ENCODE measurements at places on chromosomes 5 and 9.

DNA sequence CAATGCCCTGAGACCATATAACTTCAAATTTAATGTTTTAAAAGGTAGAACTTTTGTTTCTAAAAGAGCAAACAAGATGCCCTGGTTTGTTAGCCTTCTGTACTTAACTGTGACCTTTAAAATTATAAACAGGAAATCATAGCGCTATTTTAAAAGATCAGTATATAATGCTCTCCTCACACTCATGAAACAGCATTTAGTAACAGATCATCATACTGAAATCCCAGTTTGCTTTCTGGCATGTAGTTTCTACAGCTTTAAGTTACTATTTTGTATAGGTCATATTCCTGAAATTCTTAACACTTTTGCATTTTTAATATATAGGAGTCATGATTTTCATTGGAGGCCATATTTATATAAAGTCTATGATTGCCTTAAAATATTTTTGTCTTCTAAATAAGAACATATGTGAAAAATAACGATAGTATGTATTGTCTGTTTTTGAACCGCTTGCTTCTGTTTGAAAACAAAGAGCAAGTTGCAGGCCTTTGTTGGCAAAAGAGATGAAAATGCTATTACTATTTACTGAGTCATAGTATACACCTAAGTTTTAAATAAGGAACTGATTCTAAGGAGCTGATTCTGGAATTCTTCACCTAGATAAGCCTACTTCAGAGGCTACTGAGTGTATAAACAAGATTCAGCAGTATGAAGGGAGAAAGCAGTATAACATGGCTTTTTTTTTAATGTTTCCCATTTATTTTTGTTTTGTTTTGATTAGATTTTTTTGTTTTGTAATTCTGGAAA, 20.5 kb downstream of the SRFBP1 start:
- DNase-seq, result no peak

- no peak for DNase-seq
Observed at GRCh38 chr9:92631452-92632343, 38.2 kb downstream of the IPPK start.

DNA sequence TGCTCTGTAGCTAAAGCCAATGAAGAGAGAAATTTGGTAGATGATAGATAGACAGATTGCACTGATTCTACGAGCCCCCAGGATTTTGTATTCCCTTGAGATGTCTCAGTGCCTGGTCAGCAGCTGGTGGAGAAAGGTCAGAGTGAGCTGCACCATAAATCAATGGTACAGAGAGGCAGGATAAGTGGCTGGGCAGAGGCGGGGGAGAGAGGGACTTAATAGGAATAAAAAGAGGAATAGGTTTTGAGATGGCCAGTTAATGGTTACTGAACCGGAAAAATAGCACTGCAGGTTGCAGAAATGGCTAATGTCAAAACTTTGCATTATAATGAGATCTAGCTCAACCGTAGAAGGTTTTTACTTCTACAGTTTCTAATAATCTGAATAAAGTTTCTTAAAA, 47.9 kb upstream of the SLC12A2 start:
- no peak for DNase-seq

GRCh38 chr9:6910032-6910431, 152.3 kb downstream of the KDM4C start:
- DNase-seq, result peak; percentile 98

- no peak for DNase-seq
Observed at GRCh38 chr9:108184941-108185340, 670.8 kb downstream of the ACTL7B start.

- no peak for DNase-seq
Observed at GRCh38 chr9:123422635-123423310, 66.8 kb downstream of the CRB2 start.

- DNase-seq, result no peak
Observed at GRCh38 chr5:73958037-73958436, 332.0 kb downstream of the ARHGEF28 start.

GRCh38 chr5:81068063-81068462, 107.9 kb downstream of the RASGRF2 start:
- no peak for DNase-seq

- no peak for DNase-seq
Observed at GRCh38 chr9:85978496-85978895, 37.5 kb downstream of the NAA35 start.

DNA sequence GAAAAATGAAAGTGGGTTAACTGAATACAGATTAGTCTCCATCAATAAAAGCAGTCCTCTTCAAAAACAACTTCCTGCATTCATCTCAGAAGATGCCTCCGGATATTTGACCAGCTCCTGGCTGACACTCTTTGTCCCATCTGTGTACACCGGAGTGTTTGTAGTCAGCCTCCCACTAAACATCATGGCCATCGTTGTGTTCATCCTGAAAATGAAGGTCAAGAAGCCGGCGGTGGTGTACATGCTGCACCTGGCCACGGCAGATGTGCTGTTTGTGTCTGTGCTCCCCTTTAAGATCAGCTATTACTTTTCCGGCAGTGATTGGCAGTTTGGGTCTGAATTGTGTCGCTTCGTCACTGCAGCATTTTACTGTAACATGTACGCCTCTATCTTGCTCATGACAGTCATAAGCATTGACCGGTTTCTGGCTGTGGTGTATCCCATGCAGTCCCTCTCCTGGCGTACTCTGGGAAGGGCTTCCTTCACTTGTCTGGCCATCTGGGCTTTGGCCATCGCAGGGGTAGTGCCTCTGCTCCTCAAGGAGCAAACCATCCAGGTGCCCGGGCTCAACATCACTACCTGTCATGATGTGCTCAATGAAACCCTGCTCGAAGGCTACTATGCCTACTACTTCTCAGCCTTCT, 16.6 kb downstream of the F2R start:
- no peak for DNase-seq

- peak; percentile 87 for DNase-seq
Observed at GRCh38 chr5:111756581-111757354, at the start of gene NREP. Gene NREP (minus strand): TSS chr5:111757194. CDS start chr5:111755772, 1,422 bp downstream.

DNA sequence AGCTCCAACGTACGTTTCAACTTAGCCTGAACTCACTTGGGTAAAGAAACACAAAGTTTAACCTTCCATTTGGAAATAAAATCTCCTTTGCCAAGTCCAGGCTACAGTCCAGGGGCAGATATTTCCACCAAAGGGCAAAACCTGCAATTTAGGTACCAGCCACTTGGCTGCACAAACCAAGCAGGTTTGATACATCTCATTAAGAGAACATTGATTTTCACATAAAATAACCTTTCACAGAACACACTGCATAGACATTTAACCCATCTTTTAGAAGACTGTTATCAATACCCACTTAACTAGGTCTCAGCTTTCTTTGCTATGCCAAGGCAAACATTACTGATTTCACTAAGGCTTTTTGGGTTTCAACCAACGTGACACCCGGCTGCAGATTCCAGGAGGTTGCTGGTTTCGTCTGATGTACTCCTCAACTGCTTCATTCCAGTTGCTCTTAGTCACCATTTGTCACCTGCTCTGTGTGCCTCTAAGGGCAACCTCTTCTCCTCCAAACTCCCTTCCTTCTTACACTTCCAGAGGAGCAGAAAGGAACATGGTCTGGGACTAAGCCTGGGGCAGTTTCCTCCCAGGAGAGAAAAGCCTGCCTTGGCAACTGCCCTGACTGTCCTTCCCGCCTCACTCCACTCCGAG, 67.1 kb downstream of the EPB41L4B start:
- DNase-seq, result no peak

DNA sequence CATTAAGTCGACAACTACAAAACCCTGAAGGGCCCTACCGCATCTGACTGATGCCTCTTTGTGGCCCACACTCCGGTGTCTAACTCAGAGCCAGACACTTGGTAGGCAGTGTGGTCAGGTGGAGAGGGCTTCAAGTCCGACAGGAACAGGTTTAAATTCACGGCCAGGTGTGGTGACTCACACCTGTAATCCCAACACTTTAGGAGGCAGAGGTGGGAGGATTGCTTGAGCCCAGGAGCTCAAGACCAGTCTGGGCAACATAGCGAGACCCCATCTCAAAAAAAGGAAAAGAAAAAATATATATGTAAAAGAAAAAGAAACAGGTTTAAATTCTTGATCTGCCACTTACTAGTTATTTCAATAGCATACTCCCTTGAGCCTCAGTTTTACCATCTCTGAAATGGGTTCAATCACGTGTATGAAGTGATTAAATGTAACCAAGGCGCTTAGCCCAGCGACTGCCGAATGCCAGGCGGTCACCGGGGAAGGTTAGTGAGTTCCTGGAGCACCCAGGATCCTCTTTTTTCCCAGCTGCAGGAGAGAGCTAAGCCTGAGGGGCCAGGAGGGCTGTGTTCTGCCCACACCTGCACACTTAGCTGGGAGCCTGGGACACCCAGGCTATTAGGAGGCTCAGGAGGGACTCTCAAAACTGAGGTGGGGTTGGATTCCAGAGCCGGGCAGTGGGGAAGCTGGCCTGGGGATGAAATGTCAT, 943 bp downstream of the CLTB start:
- no peak for DNase-seq

- DNase-seq, result peak; percentile 62
Observed at GRCh38 chr5:16482891-16483290, 17.3 kb upstream of the ZNF622 start.

GRCh38 chr5:179800696-179801201, 5.9 kb downstream of the MGAT4B start:
- no peak for DNase-seq

DNA sequence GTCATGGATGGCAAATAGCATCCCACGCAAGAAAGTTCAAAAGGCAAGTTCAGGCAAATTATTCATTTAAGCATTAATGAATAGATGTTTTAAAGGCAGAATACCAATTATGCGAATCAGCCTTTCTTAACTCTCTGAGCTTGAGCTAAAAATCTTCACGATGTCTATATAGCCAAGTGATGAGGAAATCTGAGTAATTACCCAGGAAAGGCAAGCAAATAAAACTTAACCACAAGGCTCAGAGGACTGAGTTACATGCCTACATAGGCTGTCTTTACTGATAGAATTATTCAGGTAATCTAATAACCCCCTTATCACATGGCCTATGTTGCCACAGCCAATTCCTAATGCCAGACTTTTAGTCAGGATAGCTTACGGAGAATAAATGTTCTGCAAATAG, 120.8 kb upstream of the MTAP start:
- DNase-seq, result no peak

- peak; percentile 79 for DNase-seq
Observed at GRCh38 chr9:14926941-14927624, 16.9 kb upstream of the FREM1 start.

- no peak for DNase-seq
Observed at GRCh38 chr5:31119938-31120641, 73.4 kb upstream of the CDH6 start.

DNA sequence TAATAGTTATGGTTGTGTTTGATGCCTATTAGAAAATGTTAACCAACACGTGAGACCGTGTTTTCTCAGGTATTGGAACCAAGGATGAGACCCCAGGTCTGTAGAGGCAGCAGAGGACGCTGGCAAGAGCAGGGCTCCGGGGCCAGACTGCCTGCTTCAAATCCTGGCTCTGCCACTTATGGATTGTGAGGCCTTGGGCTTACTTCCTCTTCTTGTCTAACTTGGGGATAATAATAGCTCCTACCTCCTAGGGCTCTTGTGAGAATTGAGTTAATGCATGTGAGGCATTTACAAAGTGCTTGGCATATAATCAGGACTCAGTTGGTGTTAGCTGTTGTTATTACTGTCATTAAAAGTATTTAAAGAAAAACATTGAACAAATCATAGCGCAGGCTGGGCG, 85.5 kb upstream of the PITX1 start:
- DNase-seq, result peak; percentile 51

- no peak for DNase-seq
Observed at GRCh38 chr5:179345433-179346321, at the start of gene ADAMTS2. Gene ADAMTS2 (minus strand): TSS chr5:179345461. CDS start chr5:179345328, 133 bp downstream.

DNA sequence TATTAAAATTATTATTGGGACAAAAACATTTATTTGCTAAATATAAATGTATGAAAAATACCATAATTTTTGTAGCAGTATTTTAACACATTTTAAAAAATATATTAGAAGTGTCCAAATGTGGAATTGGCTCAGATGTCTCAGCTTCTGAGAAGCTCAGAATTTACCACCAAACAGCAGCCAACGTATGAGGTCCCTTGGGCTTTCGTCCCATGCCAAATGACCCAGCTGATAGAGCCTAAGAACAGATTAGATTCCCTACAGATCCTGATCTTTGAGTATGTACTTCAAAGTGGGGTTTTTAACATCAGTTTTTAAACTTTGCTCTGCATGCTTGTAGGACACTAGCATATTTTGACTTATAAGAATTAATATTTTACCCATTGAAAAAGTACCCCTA, 77.3 kb upstream of the RPS23 start:
- DNase-seq, result no peak

- DNase-seq, result no peak
Observed at GRCh38 chr9:135297456-135298075, 182.0 kb upstream of the PPP1R26 start.

- no peak for DNase-seq
Observed at GRCh38 chr9:90999425-91000397, 198.1 kb downstream of the SYK start.

- no peak for DNase-seq
Observed at GRCh38 chr9:16135968-16136367, 583.1 kb downstream of the CCDC171 start.

- no peak for DNase-seq
Observed at GRCh38 chr5:147461915-147462314, 48.0 kb downstream of the DPYSL3 start.

GRCh38 chr9:129865668-129866320, 30.5 kb downstream of the USP20 start:
- DNase-seq, result no peak

GRCh38 chr9:37010180-37010579, 23.9 kb downstream of the PAX5 start:
- DNase-seq, result no peak

DNA sequence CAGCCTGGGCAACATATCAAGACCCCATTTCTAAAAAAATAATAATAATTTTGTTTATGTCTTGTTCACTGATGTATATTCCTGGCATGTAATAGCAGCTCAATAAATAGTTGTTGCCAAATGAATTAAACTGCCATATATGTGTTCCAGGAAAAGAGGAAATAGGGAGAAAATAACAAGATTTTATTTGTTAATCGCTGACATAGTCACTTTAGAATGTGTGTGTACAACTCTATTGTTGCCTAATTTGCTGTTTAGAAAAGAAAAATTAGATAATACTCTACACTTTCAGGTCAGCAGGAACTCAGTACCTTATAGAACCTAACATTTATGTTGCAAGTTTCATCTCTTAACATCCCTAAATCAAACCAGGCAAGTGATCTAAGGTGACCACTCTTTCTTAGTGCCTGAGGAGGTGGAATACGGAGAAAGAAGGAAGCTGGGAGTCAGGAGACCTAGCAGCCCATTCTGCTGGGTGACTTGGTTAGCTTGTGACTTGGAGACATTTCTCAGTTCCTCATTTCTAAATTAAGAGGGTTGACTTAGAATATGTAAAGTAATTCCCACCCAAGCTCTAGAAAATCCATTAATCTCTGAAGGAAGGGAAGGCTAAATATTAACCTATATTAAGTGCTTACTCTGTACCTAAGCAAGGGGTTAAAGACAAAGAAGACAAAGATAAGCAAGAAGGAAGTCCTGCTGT, 110.3 kb upstream of the IQGAP2 start:
- peak; percentile 57 for DNase-seq

- no peak for DNase-seq
Observed at GRCh38 chr5:60404171-60404570, 295.8 kb downstream of the DEPDC1B start.

GRCh38 chr5:10329446-10329819, 21.7 kb upstream of the CMBL start:
- DNase-seq, result no peak

- DNase-seq, result no peak
Observed at GRCh38 chr9:125593581-125594222, 113.3 kb downstream of the MAPKAP1 start.
